ENCODE measurements at places on chromosomes 4 and X.

- no peak for DNase-seq
Measured at GRCh38 chr4:10963958-10964703, 279.6 kb upstream of the CLNK start.

DNA sequence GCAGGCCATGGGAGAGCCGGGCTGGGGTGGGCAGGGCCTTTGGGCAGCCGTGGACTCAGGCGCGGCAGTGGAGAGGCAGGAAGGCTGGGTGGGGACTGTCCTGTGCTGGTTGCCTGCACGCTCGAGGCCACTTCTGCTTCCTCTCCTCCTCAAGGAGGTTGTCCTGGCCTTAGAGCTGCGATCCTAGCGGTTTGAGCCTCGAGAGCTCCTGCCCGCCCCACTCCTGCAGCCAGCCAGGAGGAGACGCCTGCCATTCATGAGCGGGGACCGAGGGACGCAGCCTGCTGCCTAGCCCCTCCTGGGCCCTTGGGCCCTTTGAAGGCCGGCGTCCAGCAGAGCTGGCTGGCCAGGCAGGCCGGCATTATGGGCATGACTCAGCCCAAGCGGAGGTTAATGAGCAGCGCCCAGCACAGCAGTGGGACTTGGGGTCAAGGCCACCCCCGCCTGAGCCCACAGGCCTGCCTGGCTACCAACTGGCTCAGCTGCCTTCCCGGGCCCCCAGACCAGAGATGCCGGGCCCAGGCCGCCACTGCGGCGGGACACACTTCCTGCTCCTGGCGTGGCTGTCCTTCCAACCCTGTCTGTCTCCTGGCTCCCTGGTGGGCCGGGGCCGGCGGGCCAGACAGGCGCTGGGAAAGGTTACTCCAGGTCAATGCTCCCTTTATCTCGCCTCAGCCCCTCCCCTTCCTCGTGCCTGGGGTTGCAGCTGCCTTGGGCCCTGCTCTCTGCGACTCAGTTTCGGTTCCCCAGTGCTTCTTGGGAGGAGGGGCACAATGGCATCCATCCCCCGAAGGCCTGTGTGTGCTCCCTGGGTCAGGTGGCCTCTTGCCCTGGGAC lies 1.8 kb downstream of the ABCD1 start:
- DNase-seq, result no peak

DNA sequence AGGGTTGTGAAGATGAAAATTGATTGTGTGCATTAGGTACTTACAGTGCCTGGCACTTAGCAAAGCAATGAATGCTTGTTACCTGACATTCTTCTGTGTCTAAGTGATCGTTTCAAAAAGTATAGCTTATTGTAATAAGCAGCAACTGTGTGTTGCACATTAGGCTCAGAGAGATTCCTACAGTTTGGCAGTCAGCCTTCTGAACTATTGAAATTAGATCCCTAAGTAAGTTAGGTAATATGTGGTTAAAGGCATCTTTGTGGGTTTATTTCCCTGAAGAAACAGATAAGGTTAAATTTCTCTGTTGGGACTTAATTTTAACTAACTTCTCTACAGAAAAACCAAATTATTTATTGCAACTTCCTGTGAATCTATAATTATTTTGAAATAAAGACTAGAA lies 93.4 kb downstream of the REPS2 start:
- DNase-seq, result no peak

DNA sequence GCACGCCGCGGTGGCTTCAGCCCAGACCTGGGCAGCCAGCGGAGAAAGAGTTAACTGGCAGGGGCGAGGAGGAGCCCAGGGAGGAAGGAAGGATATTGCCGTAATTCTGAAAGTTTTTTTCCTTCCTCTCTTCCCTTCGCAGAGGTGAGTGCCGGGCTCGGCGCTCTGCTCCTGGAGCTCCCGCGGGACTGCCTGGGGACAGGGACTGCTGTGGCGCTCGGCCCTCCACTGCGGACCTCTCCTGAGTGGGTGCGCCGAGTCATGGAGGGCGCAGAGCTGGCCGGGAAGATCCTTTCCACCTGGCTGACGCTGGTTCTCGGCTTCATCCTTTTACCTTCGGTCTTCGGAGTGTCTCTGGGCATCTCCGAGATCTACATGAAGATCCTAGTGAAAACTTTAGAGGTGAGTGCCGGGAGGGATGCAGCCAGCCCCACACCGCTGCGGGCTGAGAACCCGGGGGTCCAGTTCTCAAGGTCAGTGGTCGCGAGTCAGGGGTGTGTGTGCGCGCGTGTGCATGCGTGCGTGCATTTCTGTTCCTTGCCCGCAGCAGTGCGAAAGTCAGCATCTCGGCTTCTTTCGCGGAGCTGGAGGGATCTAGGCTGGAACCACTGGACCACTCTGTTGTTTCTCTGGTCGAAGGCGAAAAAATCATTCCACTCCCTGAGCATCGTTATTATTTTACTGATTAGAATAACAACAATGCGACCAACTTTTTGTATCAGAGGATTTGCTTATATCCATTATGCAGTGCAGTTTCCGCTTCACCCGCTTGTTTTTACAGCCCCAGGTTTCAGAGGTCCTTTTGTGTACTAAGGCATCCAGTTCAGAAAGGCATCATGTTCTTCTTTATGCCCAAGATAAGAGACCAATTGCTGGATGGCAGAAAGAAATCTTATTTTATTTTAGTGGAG lies 709 bp downstream of the GPAT3 start:
- no peak for DNase-seq

- DNase-seq, result no peak
Measured at GRCh38 chr4:168723020-168723419, 226.2 kb downstream of the PALLD start.

GRCh38 chrX:38627683-38628082 lies 66.3 kb downstream of the TSPAN7 start:
- no peak for DNase-seq

- no peak for DNase-seq
Measured at GRCh38 chr4:143023239-143023918, 161.3 kb upstream of the USP38 start.

DNA sequence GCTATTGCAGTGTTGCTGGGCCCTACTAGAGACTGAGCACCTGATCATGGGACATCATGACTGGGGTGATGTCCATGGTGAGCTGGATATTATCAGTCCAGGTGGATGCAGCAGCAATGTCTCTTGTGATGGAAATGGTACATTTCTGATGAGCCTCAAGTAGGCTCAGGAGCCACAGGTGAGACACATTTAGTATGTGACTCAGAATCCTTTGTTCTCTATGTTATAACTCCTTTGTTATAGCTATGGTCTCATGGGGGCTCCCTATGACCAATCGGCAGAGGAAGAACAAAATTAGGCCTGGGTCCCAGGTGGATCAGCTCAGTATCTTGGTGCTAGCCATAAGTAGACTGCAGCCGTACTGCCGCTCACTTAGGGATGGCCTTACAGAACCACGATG lies 107.9 kb upstream of the FAT1 start:
- DNase-seq, result no peak

DNA sequence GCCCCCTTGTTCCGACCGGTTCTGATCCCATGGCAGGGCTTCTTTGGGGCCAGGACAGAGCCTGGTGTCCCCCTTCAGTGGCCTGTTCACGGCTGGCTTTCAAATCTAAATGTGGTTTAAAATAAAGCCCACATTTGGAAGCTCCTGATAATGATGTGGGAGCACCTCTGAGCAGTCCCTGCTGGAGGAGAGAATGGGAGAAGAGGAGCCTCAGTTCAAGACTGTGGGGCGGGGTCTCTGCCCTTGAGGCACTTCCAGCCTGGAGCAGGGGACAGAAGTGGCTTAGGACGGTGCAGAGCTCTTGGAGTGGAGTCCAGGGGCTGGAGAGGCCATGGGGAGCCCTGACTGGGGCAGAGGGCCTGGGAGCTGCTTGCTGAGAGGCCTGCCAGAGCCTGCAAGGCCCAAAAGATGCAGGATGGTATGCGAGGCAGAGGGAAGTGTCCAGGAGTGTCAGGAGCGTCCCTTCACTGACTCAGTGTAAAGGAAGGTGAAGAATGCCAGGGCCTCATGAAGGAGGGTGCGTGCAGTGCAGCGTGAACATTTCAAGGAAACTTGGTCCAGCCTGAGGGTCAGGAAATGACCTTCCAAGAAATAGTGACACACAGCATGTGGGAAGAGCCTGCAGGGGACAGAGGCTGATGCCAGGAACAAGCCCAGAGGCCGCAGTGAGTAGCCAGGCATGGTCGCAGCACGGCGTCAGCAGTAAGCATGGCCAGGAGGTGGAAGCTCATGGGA lies 21.1 kb upstream of the TADA2B start:
- DNase-seq, result no peak

GRCh38 chr4:44446801-44447562 lies 1.6 kb downstream of the KCTD8 start:
- no peak for DNase-seq

GRCh38 chr4:156734965-156735895 lies 236.4 kb downstream of the PDGFC start:
- DNase-seq, result no peak

DNA sequence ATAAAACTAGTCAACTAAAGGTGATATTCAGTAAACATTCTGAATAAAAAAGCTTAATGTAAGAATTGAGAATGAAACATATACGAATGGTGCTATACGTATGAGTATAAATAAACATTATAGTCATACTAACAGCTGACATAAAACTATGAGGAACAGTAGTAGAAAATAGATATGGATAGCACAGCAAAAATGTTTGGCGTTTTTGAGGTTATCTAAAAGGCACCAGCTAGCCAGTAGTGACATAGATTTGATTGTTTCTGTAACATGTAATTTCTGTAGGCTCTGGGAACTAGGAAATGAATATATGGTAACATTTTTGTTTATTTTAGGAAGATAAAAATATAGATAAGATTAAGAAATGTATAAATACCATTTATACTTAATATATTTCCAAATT lies 69.3 kb downstream of the SNX25 start:
- DNase-seq, result no peak

GRCh38 chr4:43337707-43338106 lies 445.2 kb downstream of the GRXCR1 start:
- DNase-seq, result no peak

GRCh38 chrX:129679901-129680300 lies 25.1 kb upstream of the APLN start:
- no peak for DNase-seq

GRCh38 chrX:152869972-152870371 lies 27.9 kb upstream of the ZNF185 start:
- no peak for DNase-seq

DNA sequence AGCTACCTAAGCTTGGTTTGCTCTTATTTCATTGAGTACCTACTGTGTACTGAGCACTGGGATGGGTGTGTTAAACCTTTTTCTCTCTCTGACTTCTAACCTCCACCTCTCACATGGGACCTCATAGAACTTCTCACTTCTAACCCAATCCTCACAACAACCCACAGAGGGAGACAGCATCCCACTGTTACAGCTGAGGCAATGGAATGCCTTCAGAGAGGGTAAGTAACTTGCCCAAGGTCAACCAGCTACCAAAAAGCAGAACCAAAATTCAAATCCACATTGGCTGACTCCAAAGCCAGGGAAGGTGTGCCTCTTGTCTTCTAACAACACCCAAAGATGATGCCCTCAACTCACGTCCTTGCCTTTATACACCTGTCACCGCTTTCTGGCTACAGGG lies 5.4 kb downstream of the SEL1L3 start:
- DNase-seq, result no peak

- no peak for DNase-seq
Measured at GRCh38 chr4:66585767-66586166, 915.5 kb upstream of the EPHA5 start.

GRCh38 chr4:159003420-159004253 lies 99.2 kb upstream of the RAPGEF2 start:
- no peak for DNase-seq

DNA sequence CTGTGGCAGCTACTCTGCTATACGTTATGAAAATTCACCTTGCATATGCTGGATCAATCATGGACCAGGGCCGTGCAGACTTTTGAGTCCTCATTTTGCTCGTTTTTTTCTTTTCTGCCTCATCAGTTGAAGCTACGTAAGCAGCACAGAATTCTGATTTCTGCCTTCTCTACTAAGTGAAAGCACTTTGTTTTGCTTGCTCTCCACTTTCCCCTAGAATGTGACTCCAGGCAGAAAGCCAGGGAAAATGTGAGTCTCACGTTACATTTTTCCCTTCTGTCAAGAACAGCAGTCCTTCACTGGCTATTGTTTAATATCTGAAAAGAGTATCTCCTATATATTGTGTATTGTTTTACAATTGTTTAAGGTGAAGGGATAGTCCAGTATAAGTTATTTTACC lies 1840.1 kb downstream of the PCDH7 start:
- no peak for DNase-seq

DNA sequence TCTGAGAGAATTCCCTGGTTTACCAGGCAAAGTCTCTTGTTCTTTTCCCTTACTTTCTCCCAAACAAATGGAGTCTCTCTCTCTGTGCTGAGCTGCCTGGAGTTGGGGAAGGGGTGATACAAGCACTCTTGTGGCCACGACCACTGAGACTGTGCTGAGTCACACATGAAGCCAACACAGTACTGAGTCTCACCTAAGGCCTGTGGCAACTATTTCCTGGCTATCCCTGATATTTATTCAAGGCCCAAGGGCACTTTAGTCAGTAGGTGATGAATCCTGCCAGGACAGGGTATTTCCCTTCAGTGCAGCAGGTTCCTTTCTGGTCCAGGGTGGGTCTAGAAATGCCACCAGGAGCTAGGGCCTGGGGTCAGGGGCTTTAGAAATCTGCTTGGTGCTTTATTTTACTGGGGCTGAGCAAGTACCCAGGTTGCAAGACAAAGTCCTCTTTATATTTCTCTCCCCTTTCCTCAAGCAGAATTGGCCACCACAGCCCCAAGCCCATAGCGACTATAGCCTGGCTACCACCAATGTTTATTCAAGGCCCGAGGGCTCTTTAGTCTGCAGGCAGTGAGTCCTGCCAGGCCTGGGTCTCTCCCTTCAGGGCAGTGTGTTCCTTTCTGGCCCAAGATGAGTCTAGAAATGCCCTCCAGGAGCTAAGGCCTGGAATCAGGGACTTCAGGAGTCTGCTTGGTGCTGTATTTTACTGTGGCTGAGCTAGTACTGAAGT lies 10.5 kb downstream of the ARL13A start:
- no peak for DNase-seq

- DNase-seq, result no peak
Measured at GRCh38 chr4:17595471-17596005, 18.5 kb downstream of the LAP3 start.
